ENCODE measurements at places on chromosomes 5 and 9.

- DNase-seq: no peak
Measured at GRCh38 chr5:125413496-125414274, 667.2 kb upstream of the ZNF608 start.

- no peak for DNase-seq
Measured at GRCh38 chr5:14263699-14264098, 120.6 kb downstream of the TRIO start.

GRCh38 chr9:107721705-107722245 is 232.2 kb upstream of the KLF4 start:
- DNase-seq: no peak

GRCh38 chr5:127940854-127941253 is 142.7 kb upstream of the SLC12A2 start:
- DNase-seq: no peak

GRCh38 chr9:96412174-96412913 is 5.8 kb downstream of the ZNF367 start:
- no peak for DNase-seq

- DNase-seq: no peak
Measured at GRCh38 chr5:21159510-21160059, 1171.6 kb upstream of the CDH18 start.

GRCh38 chr5:14156650-14157492 is 13.7 kb downstream of the TRIO start:
- DNase-seq: no peak

DNA sequence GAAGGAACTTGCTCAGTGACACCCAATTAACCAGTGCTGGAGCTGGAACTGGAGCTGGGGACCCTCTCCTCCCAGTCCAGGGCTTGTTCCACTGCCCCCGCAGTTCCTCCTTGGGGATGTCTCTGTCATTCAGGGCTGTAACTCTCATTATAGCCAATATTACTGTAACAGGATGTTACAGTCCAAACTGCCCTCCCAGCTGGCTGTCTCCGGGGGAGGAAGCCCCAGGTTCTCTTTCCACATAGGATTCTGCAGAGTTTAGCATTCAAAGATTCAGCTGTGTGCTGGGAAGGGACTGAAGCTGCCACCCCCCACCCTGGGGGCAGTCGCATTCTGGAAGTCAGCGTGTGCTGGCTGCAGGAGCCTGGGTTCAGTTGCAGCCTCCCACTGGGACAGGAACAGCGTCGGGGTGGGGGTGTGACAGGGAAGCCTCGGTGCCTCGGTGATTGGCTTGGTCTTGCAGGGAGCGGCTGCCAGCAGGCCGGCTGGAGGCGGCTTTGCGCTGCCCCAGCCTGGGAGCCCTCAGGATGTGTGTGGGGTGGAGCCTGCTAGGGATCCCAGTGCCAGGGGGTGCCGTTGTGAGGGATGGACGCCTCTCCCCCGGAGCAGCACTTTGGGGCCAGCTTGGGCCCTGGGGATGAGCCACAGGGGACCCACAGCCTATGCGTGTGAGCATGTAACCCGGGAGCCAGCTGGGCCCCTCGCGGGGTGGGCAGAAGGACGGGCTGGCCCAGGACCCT is 101.1 kb downstream of the RGS3 start:
- no peak for DNase-seq

- DNase-seq: no peak
Measured at GRCh38 chr9:98571643-98572042, 137.1 kb downstream of the GABBR2 start.

- no peak for DNase-seq
Measured at GRCh38 chr5:116887104-116887503, 312.5 kb upstream of the SEMA6A start.

DNA sequence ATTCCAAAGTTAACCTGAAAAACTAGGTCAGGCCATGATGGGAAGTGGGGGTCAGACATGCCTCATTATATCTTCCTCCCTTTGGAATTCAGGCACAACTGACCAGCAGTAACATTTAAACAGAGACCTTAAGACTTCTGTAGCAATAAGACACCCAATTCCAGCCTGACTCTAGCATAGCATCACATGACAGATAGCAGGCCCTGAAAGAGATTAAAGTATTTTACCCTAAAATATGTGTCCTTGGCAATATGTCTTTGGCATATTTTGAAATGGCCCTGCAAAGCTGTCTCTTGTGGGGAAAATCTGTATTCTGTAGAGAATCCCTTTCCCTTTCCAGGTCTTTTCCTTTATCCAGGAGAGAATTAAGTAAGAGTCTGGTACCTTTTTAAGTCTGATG is 34.3 kb downstream of the S1PR3 start:
- no peak for DNase-seq

- DNase-seq: no peak
Measured at GRCh38 chr9:6584881-6585597, 60.5 kb downstream of the GLDC start.

GRCh38 chr5:175614223-175614815 is 43.6 kb upstream of the HRH2 start:
- DNase-seq: no peak

DNA sequence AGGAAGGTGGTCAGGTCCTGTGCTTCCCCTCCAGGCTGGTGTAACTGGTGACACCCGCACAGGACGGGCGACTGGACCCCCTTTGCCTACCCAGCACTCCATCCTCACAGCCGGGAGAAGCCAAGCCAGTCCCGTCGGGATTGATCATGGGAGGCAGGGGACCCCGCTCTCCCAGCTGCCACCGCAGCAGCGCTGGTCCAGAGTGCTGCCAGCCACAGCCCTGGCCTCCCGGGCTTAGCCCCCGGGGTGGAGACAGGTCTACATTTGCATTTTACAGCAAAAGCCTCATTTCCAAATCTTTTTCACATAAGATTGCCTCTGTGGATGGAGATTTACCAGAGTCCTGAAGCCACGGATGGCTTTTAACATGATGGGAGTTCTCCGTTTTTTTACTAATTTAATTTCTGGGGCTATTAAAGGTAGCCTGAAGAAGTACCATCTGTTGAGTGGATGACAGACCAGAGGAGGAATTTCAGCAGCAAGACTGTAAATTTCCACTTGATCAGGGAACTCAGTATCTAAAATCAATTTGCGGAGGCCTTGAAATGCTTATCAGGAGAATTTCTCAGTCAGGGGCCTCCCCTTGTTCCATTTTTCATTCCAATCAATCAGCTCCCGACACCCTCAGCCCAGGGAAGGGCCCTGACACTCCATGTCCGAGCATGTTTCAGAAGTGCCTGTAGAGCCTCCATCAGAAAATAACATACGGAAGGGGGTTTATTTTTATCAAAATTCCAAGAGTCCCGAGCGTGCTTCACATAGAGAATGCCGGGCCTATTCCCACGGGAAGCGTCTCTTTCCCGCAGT is 80.6 kb downstream of the OLFM1 start:
- DNase-seq: no peak

- no peak for DNase-seq
Measured at GRCh38 chr9:25681266-25681665, 3.0 kb upstream of the TUSC1 start.

DNA sequence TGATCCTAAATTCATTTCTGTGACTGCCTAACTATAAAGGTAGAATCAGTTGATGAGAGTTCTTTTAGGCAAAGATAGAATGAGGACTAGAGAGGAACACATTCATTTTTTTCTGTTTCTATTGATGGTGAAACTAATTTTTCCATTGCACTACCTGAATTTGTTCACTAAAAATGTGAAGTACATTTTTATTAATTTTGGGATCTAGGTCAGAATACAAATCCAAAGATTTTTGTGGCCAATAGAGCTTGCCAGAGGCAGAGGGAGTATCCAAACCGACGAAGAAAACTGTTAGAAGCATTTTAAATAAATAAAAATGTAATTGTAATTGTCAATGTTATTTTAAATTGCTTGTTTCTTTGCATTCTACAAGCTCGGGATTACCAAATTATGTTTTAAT is 78.1 kb downstream of the MTREX start:
- no peak for DNase-seq

GRCh38 chr5:90528601-90529193 is 687 bp downstream of the LYSMD3 start:
- DNase-seq: no peak

DNA sequence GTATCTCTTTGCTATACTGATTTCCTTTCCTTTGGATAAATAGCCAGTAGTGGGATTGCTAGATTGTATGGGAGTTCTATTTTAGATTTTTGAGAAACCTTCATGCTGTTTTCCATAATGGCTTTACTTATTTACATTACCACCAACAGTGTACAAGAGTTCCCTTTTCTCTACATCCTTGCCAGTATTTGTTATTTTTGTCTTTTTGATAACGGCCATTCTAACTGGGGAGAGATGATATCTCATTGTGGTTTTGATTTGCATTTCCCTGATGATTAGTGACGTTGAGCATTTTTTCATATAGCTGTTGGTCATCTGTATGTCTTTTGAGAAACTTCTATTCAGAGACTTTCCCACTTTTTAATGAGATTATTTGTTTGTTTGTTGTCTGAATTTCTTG is 25.8 kb downstream of the NADK2 start:
- DNase-seq: no peak

DNA sequence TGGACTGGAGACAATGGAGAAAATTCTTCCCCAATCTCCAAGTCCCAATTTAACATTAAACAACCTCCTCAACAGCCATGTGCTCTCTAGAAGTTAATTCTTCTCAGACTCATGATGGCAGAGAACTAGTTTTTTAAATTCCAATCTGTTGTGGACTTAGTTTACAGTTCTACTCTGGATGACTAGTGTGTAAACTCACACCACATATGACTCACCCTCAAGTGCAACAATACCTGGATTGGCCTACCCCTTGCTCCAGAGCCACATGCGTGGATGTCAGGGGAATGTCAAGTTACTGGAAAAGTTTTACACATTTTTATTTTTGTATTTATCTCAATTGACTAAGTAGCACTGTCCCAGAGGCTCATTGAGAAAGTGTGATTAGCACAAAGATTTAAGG is 136.0 kb upstream of the EFNA5 start:
- no peak for DNase-seq
